ENCODE measurements at places on chromosomes 5 and 9. TPM values are rescaled to one million over a fixed set of nuclear protein-coding genes. Genes with fewer than 3 reads are reported as not detected.

Gene GRIN3A
- total RNA-seq: not detected

Gene NIPAL4
- not detected for total RNA-seq

Gene GPR150
- total RNA-seq: 0.44 TPM

Gene UNC5A
- not detected for total RNA-seq

Gene MEGF10
- total RNA-seq: 1.7 TPM

Gene IL13
- total RNA-seq: 0.44 TPM

Gene ZFP2
- 2.7 TPM for total RNA-seq

Gene GARIN3
- total RNA-seq: not detected

Gene HMCN2
- total RNA-seq: 53.7 TPM

Gene SLC36A2
- 22.9 TPM for total RNA-seq
